ENCODE measurements at places on chromosomes 3 and 15.

- no peak for DNase-seq
Measured at GRCh38 chr15:41396111-41396510, 6.2 kb downstream of the NDUFAF1 start.

DNA sequence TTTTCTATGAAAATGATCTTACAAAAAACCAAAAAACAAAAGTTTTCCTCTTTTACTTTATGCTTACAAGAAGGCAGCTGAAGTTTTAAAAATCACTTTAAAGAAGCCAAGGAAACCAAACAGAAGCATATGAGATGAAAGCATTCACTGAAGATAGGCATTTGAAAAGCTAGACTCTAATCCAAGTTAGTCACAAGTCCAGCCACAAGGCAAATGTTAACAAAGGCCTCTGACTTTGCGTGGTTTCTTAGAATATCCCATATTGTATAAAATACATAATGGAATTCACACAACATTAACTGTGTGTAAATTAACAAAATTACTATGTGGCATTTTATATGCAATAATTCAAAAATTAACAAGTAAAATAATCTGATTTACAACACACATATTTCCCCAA is 17.7 kb downstream of the MRPL3 start:
- no peak for DNase-seq

- DNase-seq: no peak
Measured at GRCh38 chr3:7309641-7310102, 448.8 kb downstream of the GRM7 start.

DNA sequence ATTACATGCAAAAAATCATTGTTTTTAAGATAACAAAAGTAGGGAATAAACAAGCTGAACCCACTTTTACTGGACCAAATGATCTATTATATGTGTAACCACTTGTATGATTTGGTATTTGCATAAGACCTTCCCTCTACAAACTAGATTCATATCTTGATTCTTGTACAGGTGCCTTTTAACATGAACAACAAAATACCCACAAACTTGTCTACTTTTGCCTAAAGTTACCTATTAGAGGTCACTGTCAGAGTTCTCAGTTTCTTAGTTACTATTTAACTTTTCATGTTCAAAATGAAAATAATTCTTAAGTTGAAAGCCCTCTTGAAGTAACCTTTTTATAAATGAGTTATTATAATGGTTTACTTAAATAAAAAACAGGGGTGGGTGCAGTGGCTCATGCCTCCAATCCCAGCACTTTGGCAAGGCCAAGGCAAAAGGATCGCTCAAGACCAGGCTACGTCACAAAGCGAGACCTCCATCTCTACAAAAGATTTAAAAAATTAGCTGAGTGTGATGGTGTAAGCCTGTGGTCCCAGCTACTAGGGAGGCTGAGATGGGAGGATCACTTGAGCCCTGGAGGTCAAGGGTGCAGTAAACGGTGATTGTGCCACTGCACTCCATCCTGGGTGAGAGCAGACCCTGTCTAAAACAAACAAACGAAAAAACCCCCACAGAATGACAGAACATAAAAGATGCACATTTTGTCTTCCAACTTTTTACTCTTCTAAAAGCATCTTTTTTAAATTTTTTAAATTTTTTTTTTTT is 16.0 kb downstream of the ACTR8 start:
- DNase-seq: no peak

DNA sequence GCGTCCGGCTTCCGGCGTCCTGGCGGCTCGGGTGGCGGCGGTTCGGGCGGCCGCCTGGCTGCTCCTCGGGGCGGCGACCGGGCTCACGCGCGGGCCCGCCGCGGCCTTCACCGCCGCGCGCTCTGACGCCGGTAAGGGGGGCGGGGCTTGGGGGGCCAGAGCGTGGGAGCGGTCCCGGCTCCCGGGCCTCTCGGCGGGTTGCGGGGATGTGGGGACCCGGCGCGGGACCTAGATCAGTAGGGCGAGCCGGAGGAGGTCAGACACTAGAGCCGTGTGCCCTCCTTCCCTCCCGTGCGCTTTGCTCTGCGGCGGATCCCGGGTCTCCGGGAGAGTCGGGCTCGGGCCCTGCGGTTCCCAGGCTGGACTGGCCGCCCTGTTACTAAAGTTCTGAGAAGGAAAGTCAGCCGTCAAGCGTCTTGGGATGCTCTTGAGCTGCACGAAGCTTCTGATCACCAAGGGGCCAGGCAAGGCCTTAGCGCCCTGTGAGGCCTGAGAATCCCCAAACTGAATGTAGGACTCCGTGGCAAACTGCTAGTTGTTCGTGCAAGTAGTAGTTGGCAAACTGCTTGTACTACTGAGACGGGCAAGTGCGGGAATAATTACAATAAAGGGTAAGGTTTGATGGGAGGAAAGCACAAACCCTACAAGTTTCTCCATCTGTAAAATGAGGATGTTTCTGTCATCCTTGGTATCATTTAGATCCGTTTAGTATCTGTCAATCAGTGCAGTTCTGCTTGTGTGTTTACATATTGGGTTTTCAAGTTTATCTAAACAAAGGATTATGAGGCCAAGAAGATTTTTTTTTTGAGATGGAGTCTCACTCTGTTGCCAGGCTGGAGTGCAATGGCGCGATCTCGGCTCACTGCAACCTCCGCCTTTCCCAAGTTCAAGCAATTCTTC is 587 bp downstream of the PIGX start:
- DNase-seq: no peak

DNA sequence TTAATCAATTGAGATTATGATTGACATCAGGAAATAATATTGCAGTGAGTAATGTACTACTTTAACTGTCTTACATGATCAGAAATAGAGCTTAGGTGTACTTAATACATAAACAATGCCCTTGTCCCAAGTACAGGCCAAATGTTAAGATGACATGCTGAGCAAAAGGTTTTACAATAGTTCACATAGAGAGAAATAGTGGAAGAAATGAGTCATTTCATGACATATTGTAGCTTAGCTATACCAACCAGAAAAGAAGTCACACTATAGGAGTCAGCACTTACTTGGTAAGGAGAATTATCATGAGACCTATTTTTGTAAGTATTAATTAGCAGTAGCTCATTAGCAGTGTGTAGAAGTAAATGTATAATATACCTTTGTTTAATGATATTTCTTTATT is 96.4 kb upstream of the NANOGP8 start:
- DNase-seq: no peak

- DNase-seq: no peak
Measured at GRCh38 chr15:62445244-62445643, 280.2 kb upstream of the C2CD4B start.

GRCh38 chr3:140843656-140844055 is 98.0 kb upstream of the SLC25A36 start:
- no peak for DNase-seq

DNA sequence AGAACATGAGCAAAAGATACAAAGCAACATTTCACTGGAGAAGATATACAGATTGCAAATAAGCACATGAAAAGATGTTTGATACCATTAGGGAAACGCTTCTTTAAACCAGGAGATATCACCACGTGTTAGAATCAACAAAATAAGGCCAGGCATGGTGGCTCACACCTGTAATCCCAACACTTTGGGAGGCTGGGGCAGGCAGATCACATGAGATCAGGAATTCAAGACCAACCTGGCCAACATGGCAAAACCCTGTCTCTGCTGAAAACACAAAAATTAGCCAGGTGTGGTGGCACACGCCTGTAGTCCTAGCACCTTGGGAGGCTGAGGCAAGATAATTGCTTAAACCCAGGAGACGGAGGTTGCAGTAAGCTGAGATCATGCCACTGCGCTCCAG is 20.5 kb upstream of the MUC20 start:
- DNase-seq: no peak

GRCh38 chr3:157752554-157752953 is 249.3 kb upstream of the VEPH1 start:
- DNase-seq: no peak
